ENCODE measurements at places on chromosomes 1 and 21. TPM values are rescaled to one million over a fixed set of nuclear protein-coding genes. Genes with fewer than 3 reads are reported as not detected.

CGN gene
- 0.58 TPM for polyA plus RNA-seq

CD52 gene
- 2.2 TPM for polyA plus RNA-seq

LHX4 gene
- 1.6 TPM for polyA plus RNA-seq

CHIA gene
- not detected for polyA plus RNA-seq

ADORA3 gene
- 1.2 TPM for polyA plus RNA-seq

ADAMTSL4 gene
- 65.4 TPM for polyA plus RNA-seq

MSH4 gene
- 0.67 TPM for polyA plus RNA-seq

TDRD5 gene
- polyA plus RNA-seq, result not detected

GBP6 gene
- not detected for polyA plus RNA-seq

Data from hindlimb muscle (tissue), 1 donor.